Activated CD4-positive, alpha-beta T cell treated with anti-CD3 and anti-CD28 coated beads for 24 hours (primary cell): ENCODE measurements at places on chromosomes 4 and X.

DNA sequence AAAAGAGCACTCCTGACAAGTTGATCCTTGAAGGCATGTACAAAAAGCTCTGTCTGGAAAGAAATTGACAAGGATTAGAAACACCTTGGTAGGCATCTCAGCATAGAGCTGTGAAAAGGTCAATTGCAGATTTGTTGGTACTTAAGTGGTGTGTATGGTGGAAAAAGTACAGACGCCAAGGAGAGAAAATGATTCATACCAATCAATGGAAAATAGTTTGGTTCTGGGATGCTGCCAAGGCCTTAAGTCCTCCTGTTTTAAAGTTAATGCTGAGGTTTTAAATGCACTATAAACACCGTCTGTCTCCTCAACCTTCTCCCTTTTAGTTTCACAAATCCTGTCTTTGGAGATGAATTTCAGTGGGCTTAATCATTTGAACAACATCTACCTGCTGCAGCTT, 524.1 kb downstream of the IL15 start:
- DNase-seq: no peak

DNA sequence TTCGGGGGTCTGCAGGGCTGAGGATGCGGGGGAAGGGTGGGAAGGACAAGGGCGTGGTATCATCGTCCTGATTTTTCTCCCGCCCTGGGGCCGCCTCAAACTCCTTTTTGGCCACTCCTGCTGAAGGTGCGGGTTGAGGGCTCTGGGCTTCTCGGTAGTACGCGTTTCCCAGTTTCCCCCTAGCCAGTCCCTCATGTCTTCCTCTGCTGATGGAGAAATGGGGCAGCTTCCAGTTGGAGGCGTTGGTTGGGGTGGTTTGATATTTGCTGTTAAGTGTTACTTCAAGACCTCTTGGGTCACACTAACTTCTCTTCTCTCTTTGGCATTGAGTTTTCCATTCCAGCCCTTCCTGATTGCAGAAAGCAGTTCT, 482 bp downstream of the GSTCD start:
- DNase-seq: no peak

GRCh38 chrX:68894513-68895340, 65.9 kb downstream of the EFNB1 start:
- DNase-seq: no peak

DNA sequence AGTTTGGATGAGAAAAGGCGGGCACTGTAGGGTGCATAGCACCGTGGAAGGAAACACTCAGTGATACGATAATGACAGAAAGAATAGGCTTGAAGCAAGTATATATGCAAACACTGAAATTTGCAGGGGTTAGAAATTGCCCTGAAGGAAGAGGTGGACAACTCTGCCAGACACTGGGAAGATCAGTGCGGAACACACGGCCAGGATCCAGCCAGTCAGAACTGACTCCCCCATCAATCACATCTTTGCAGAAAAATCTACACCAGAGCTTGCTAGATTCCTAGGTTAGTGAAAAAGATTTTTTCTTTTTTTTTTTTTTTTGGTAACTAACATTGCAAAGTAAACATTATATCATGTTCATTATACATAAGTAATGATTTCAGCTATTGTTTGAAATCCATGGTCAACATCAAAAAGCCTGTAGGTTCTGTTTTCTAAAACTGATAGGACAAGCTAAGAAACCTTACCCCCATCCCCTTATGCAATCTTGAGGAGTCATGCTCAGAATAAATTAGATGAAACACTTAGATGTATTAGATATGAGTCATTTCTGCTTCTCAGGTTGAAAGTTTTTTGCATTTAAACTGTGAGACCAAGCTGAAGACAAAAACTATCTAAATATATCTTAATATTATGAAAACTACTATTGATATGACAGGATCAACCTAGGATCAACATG, 38.9 kb downstream of the TRIML1 start:
- no peak for DNase-seq

DNA sequence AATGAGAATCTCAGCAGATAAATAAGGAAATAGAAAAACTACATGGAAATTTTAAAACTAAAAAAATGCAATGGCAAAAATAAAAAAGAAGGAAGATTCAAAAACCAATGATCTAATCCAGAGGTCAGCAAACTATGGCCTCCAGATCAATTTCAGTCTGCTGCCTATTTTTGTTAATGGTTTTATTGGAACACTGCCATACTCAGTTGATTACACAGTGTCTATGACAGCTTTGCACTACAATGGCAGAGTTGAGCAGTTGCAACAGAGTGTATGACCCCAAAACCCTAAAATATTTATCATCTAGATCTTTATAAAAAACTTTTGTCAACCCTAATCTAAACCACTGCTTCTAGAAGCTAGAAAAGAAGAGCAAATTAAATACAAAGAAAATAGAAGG, 170.3 kb downstream of the RAB28 start:
- no peak for DNase-seq

DNA sequence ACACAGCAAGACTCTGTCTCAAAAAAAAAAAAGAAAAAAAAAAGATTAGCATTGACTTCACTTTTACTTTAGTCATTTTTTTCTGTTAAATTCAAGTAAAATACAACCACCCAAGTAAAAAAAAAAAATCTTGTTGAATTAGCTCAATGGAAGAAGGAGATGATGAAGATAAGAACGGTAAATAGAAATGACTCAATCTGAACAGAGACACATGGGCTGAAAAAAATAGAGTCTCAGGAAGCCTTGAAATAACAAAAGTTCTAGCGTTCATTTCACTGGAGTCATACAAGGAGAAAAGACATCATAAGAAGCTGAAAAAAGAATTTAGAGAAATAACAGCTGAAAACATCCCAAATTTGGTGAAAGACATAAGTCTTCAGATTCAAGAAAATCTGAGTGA, 75.5 kb downstream of the CASP3 start:
- DNase-seq: no peak

GRCh38 chrX:86148594-86148993, 343 bp downstream of the DACH2 start:
- DNase-seq: no peak

GRCh38 chr4:80090090-80090489, 17.1 kb upstream of the ANTXR2 start:
- no peak for DNase-seq

- no peak for DNase-seq
Observed at GRCh38 chr4:143858456-143858855, 46.9 kb downstream of the GYPE start.

GRCh38 chrX:128800138-128800537, 723.2 kb downstream of the SMARCA1 start:
- DNase-seq: no peak

DNA sequence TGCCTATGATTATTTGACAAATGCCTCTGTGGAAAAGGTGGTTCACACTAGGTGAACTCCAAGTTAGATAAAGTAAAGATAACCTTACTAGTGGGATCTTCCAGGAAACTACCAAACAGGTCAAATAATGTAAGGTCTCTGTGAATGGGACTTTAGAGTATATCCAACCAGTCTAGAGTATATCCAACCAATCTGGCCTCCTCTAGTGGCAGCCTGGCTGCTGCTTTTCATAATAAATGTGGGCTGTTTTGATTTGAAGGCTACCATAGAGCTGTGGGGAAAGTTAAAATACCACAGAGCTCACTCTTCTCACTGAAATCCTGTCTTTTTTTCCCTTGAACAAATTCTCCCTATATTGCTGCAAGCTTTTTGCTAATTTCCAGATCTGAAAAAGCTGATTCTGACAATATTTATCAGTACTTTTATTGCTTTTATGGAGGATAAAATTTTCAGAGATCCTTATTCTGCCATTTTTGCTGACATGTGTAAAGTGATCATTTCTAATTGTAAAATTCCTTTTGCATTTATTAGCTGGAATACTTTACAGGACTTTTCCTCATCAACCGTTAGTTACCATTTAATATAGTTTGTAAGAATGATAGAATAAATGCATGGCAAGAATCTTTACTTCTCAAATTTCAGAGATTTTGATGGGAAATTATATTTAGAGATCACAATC, 111.3 kb downstream of the TET2 start:
- DNase-seq: no peak

DNA sequence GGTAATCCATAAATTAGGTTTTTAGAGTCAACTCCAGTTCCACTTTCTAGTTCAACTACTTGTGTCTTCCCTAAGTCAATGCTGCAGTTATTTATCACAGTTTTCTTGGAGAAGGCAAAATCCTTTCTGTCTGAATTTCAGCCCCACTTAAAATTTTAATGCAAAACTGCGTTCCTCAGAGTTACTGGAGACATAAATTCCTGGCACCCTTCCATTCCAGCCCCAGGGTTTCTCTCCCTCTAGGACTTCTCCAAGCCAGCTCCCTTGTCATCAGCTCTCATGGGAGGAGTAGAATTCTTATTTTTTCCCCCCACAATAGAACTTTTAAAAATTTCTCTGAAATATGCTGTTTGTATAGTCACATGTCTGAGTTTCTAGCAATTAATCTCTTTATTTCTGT, 50.6 kb upstream of the PHOX2B start:
- no peak for DNase-seq

DNA sequence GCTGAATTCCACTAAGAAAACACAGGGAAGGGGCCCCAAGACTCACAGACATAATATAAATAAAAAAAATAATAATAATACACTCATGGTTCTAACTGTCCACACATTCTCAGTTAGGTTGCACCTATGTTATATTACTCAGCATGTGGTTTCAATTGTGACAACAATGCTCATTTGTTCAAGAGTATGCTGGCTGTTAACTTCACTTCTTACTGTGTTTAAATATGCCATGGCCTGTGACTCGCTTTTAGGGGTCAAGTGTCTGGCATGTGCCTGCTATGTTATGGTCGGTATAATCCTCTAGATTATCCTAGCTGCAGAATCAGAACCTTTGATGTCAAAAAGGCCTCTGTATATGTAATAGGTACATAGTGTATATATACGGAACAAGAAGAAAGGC, 324.8 kb upstream of the INTU start:
- no peak for DNase-seq

- DNase-seq: no peak
Observed at GRCh38 chr4:115259642-115260041, 146.2 kb upstream of the NDST4 start.

GRCh38 chr4:153748378-153748777, 11.4 kb downstream of the RNF175 start:
- no peak for DNase-seq

DNA sequence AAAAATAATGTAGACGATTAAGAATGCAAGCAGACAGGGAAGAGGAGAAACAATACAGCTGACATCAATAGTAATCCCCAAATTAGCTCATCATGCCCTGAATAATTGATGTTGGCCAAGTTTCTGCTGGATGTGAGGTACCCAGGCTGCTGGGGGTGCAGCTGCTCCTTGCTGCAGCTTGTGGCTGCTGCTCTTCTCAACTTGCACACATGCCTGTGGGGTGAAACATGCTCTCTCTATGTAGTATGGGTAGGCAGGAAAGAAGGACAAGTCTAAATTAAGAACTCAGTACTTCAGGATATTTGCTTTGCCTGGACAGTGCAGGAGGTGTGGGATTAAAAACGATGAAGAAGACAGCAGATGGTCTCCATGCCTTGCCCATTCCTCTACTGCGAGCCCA, 16.7 kb downstream of the EDA2R start:
- no peak for DNase-seq

DNA sequence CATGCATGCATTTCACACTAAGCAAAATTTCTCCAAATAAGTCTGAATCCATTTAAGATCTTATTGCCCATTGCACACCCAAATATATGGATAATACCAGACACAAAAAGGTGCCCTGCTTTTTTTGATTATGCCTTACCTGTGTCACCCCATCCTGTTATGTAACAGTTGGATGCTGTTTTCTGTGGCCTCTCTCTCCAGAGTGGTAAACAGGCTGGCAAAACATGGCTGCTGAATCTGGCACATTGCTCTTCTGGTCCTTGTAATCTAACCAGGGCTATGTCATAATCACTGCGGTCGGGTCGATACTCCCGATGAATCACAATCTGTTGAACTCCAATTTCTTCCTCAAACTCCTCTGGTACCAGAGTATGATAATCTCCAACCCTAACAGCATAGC, 70.1 kb downstream of the PRSS12 start:
- DNase-seq: no peak

DNA sequence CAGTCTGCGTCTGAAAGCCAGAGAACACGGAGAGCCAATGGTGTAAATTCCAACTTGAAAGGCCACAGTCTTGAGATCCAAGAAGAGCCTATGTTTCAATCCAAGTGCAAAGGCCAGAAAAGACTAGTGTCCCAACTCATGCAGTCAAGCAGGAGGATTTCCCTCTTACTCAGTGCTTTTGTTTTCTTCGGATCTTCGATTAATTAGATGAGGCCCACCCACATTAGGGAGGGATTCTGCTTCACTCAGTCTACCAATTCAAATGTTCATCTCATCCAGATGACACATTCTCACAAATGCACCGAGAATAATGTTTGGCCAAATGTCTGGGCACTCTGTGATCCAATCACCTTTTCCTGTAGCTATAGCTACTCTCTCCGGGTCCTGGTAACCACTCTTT, 91.5 kb upstream of the S100G start:
- no peak for DNase-seq

GRCh38 chr4:829291-829690, 3.4 kb upstream of the CPLX1 start:
- DNase-seq: no peak

GRCh38 chr4:150561143-150561737, 20.7 kb upstream of the MAB21L2 start:
- no peak for DNase-seq

- no peak for DNase-seq
Observed at GRCh38 chr4:180542445-180543100, 1700.6 kb upstream of the TENM3 start.

DNA sequence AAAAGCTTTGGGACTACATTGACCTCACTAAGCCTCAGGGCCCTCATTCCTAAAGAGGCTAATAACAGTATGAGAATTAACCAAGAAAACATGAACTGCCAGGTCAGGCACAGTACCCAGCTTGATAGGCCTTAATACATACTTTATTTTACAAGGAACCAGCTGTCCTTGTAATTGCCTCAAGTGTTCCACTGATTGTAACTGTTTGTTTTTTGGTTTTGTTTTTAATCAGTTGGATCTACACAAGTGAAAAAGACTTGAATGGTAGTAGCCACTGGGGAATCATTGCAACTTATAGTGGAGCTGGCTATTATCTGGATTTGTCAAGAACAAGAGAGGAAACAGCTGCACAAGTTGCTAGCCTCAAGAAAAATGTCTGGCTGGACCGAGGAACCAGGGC, 35.6 kb downstream of the PKD2 start:
- no peak for DNase-seq

DNA sequence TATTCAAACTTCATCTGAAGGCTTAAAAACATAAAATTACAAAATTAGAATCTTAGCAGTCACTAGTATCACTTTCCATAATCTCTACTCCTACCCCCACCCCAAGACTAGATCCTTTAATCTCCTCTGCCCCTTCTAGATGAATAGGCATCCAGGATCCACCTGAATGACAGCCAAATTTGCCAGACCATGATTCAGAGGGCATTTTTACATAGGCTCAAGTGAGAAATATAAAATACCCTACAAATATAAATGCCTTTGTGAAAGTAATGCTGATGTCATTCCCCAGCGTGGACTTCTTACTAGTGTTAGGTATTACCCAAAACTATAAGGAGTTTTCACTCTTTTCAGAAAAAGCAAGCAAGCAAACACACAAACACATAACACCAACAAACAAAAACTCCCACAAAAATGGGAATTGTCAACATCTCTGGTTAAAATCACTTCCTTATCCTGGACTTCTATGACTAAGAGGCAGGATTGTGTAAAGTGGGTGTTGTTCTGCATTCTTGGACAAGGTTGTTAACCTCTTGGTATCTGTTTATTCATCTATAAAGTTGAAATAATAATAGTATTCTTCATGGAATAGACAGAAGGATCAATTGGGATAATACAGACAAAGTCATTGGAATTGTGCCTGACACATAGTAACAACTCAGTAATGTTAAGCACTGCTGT, 51.3 kb upstream of the TMPRSS11F start:
- no peak for DNase-seq

GRCh38 chr4:24091639-24092233, 201.9 kb upstream of the PPARGC1A start:
- no peak for DNase-seq
